ENCODE measurements at places on chromosomes 1 and 21.
A peak's percentile ranks its signal among the peaks of the same experiment; 100 is the strongest.

DNA sequence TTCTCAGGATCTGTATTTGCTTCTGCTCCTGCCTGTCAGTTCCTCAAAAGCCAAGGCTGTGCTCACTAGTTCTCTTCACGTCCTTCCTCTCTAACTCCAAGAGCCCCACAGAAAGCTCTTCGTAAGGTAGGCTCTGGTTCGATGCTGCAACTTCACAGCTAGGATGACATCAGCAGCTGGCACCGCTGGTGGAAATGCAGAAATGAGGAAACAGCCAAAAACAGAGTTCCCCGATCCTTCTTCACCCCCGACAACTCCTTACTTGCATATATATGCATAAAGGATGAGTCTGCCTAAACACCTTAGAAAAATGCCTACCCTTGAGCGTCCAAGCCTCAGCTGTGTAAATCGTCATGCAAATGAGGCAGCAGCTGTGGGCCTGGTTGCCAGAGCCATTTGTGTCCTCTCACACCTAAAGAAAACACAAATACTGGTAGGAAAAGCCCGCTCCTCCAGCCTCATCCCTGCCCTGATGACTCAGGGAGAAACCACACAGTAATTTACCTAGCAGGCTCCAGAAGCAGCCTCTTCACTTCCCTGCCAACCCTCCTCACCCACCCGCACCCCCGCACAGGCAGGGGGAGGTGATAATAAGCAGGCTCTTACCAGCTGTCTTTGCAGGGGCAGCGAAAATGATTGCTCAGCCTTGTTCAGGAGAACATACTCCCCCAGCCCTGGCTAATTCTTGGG lies 28.2 kb downstream of the BATF3 start:
- no peak for DNase-seq

DNA sequence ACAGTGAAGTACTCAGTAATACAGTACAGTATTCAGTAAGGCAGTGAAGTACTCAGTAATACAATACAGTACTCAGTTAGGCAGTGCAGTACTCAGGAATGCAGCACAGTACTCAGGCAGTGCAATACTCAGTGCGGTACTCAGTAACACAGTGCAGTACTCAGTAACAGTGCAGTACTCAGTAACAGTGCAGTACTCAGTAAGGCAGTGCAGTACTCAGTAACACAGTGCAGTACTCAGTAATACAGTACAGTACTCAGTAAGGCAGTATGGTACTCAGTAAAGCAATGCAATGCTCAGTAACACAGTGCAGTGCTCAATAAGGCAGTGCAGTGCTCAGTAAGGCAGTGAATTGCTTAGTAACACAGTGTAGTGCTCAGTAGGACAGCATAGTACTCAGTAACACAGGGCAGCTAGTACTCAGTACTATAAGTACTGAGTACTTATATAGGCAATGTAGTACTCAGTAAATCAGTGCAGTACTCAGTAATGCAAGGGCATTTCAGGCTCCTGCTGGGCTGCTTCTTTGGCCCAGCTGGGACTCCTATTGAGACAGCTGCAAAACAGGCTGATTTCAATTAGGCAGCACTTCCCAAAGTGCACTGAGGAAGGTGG lies 411.3 kb downstream of the DISC1 start:
- no peak for DNase-seq

- DNase-seq = no peak
Observed at GRCh38 chr1:81231729-81232038, 569.0 kb upstream of the ADGRL2 start.

DNA sequence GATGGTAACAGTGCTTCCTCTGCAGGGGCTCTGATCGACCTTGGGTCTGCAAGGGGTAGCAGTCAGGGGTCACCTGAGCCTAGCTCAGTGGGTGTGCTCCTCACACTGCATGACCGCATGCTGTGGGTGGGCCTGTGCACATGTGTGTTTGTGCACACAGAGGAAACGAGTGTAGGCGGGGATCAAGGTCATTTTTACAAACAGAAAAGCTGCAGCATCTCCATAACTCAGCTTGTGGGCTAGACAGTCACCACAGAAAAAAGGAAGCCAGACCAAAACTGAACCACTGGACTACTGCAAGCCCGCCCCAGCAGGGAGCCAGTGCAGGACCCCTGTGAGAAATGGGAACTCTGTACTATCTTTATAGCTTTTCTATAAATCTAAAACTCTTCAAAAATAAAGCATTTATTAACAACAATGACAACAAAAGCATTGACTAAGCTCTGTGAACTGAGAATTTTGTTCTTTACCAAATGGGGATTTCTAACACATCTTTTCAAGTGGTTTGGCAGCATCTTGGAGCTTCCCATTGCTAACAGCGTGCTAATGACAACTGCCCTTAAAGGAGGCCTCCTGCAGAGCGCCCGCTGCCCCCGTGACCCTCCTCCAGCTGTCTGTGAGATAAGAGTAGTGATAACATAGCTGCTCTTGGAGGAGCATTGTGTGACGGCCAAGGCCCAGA lies 19.9 kb upstream of the NEK2 start:
- no peak for DNase-seq

DNA sequence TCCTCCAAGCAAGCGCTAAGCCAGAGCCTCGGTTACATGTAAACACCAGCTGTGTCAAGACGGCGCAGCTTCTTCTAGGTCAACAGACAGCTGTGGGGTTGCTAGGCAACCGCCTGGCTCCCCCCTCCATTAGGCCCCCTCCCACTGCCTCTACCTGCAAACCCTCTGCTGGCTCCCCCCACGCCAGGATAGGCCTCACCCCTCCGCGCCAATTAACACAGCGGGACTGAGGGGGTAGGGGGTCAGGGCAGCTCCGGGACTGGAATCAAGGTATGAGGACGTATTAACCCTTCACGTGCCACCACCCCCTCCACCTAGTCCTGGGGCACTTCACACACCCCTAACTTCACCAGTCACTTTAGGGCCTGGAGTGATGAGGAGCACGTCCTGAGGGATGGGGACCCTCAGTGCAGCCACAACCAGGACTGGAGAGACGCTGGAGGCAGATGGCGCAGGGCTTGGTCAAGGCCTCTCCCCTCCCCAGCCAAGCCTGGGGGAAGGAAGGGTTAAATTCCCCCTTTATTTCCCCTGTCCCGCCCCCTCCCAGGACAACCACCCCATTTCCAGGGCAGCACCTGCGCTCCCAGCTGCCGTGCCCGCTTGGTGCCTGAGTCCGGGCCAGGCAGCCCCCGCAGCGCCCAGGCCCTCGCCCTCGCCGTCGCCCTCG lies 37.4 kb upstream of the WASF2 start:
- DNase-seq = peak; percentile 72

- DNase-seq = no peak
Observed at GRCh38 chr21:37032877-37033471, 26.5 kb downstream of the RIPPLY3 start.

- DNase-seq = no peak
Observed at GRCh38 chr21:45634511-45635183, 8.9 kb upstream of the PCBP3 start.

- no peak for DNase-seq
Observed at GRCh38 chr1:194159941-194160340, 973.5 kb upstream of the B3GALT2 start.

DNA sequence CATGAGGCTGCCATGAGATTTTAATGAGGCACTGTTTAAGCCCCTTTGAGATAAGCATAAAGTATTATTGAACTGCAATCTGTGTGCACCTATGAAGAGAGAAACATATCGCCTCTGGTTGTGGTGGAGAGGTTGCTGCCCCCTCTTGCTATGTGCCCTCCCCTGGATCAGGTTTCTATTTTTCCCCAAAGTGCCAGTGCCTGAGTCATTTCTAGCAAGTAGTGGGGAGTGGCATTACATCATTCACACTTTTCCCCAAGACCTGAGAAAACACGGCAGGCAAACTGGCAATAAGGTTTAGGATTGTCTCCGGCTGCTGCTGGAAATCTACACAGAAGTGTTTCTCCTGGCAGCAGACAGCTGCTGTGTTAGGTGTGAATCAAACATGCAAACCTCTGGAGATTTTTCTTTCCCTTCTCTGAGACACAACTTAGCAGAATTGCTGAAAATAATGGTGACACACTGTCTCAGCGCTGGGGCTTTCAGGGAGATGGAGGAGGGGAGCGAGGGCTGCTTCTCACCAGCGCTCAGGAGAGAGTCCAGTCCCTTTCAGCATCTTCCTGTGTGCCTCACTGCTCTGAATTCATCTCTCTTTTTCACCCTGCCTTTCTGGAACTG lies 13.7 kb upstream of the RGS16 start:
- DNase-seq = no peak

GRCh38 chr1:94816030-94816429 lies 4.1 kb upstream of the SLC44A3 start:
- no peak for DNase-seq

DNA sequence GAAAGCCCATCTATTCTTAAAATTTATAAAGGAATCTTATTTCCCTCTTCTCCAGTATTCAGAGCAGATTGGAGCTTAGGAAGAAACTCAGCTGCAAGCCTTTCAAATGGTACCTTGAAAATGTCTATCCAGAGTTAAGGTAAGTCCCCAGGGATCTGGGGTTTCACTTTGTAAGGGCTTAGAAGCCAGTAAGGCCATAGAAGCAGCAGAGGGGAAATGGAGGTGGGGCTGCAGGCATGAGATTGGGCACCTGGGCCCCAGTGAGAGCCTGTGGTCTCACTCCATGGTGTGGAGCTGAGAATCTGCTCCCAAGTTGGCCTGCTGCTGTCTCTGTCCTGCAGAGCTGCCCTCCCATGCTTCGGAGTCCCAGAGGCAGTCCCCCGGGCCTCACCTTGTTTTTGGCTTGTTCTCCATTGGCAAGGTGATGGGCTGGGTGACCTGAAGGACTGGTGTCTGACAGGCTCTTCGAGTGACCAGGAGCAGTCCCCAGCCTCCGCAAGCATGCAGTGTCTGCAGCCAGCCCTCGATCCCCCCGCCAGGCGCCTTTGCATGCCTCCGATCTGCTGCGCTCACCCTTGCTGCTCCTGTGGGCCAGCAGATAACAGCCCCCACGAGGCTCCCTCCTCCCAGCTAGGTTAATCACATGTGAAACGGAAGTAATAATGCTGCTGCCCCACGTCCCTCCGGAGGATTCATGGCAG lies 163.1 kb downstream of the PGBD5 start:
- no peak for DNase-seq

DNA sequence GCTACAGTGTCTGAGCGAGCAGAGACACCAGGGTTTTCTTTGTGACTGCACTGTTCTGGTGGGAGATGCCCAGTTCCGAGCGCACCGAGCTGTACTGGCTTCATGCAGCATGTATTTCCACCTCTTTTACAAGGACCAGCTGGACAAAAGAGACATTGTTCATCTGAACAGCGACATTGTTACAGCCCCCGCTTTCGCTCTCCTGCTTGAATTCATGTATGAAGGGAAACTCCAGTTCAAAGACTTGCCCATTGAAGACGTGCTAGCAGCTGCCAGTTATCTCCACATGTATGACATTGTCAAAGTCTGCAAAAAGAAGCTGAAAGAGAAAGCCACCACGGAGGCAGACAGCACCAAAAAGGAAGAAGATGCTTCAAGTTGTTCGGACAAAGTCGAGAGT lies 2.7 kb downstream of the ZBTB18 start:
- no peak for DNase-seq

DNA sequence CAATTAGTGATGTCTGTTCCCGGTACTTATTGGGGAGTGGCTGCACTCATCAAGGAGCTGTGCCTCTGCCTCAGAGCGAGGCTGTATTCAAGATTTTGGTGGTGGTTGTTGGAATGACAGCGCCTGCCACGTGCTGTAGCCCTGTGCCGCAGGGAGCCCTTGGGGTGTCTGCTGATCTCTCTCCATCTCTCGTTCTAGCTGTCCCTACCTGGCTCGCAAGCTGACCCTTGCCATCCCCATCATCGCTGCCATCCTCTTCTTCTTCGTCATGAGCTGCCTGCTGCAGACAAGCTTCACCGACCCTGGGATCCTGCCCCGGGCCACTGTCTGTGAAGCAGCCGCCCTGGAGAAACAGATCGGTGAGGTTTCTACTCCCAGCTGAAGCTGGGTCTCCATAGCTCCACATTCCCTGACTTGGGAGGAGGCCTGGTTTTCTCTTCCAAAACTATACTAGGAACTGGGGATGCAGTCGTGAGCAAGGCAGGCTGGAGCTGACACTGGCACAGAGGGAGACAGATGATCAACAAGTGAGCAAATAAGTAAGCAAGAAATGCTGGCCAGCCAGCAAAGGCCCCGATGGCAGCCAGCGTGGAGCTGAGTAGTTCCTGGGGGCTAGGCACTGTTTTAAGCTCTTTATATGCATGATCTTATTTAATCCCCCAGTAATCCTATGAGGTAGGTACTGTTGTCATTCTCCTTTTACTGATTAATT lies 5.9 kb downstream of the ZDHHC18 start:
- no peak for DNase-seq

- DNase-seq = no peak
Observed at GRCh38 chr1:8866173-8866791, 12.2 kb downstream of the ENO1 start.

- DNase-seq = no peak
Observed at GRCh38 chr1:118136187-118136941, 48.7 kb downstream of the SPAG17 start.

DNA sequence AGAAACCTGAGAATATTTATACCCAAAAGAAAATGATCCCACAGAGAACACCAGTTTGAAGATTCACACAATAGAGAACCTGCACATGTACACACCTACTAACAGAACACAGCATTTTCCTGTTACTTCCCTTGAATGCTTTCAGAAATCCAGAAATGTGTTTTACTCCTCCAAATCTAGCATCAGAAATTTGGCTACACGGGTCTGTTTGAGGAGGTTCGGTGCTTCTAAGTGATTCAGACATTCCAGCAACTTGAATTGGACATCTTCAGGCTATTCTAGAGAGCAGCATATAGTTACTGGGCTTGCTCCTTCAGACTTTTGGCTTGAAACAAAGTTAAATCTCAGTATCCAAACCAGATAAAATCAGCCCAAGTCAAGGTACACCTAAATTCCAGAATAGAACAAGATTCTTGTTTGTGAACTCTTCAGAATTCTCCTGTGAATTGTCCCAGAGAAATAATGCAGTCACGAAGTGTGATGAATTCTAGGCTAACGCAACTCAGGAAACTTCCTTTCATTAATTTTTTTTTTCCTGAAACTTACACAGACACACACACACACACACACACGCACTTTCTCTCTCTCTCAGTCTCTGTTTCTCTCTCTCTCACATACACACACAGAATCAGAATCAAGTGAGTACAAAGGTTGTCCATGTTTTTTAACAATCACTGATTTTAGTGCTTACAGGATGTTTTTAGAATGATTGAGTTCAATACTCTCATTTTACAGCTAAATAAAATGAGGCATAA lies 278.4 kb upstream of the SNX7 start:
- no peak for DNase-seq

Measured in CD4-positive, alpha-beta memory T cell (primary cell).